ENCODE measurements at places on chromosomes 5 and 9.

DNA sequence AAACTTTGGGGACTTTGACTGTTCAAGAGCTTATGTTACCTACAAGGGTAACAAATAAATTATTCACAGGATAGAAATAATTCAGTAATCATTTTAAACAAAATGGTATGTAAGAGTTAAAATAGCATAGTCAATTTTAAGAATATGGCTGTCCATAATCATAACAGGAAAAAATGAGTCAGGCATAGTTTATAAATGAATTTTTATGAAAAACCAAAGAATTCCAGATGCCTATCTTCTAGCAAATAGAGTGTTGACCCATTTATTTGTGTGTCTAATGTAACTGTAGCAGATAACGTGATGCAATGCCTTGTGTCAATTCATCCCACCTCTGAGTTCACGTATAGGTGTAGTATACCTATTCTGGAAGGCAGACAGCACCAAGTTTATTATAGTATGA, 169.7 kb upstream of the CDH9 start:
- DNase-seq = no peak

DNA sequence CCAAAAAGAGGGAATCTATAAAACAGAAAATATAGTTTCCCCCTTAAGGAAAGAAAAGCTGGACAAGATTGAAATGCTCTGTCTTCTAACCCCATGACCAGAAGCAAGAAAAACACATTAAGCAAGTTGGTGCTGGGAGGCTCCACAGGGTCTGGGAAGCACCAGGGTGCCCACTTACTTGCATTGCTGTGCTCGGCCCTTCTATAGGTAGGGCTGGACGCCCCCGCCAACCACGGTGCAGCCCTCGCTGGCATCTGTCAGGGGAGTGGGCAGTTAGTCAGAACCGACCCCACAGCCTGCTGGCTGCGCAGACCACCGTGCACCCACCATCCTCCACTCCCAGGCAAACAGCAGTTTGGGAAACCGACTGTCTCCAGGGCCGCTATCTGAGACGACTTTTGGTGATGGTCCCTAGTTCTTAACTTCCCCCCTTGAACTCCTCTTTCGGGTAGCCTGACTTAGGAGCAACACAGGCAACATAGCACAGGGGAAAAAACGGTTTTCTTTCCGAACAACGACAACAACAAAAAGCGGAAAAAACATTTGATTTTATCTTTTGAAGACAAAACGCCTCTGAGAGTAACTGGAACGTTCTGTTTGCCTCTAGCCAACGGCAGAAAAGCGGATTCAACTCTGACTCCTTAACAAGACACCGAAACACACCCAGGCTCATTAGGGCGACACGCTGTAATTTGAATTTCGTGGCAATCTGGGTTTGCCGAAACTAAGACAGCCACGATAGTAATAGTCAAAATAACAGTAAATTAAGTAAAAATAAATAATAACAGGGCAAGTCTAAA, 3.9 kb downstream of the IRX2 start:
- DNase-seq = no peak

DNA sequence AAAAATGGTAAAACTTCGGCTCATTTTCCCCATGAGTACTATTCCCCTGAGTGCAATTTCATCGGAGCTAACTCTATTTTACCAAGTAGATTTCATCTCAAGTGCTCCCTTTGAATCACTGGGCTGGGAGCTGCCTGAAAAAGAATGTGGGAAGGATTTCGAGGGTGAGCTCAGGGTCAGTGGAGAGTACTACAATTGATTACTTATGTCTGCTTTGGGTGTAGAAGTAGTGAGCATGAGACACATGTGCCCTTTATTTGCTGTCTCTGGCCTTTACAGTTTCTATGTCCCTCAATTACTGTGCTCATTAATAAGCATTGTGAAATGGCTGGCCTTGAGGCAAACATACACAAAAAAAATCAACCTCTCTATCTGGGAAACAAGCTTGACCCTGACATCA, 172.7 kb upstream of the RFX3 start:
- DNase-seq = no peak

DNA sequence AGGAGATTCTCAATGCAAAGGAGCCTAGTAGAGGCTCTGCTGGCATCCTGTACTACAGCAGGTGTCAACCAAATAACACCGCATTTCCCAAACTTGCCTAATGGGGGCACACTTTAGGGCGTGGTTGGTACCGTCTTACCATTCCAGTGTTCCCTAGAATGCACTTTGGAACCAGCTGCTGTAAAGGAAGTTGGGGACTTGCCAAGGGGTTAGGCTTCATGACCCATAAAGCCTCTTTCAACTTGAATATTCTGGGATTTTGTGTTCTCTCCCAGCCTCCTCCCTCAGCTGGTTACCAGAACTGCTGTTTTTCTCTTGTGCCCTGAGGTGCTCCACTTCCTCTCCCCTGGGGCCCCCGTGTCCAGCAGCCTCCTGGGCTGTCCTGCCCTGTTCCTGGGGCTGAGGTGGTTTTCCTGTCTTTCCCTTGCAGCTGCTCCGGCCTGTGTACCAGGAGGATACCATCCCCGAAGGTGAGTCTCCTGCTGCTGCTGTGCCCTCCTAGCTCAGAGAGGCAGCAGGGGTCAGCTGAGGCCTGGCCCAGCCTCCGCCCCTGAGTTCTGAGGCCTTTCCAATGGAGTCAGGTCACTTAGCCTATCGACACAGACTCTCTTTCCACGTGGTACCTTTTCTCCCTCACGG, 44.7 kb downstream of the RGS3 start:
- DNase-seq = no peak

DNA sequence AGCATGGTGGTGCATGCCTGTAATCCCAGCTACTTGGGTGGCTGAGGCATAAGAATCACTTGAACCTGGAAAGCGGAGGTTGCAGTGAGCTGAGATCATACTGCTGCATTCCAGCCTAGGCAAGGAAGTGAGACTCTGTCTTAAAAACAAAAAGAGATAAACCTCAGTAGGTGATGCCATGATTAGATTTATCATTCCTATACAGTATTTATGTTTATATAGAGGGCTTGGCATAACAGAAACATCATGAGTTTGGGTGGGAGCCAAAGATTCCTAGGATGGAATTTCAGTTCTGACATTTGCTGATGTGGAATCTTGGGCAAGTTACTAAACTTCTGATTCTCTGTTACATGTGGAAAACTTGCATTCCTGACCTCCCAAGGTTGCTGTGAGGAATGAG, 22.3 kb downstream of the RFK start:
- DNase-seq = no peak

GRCh38 chr5:77957-78804, 13.8 kb upstream of the PLEKHG4B start:
- no peak for DNase-seq

- DNase-seq = no peak
These were observed 96.9 kb upstream of the FSTL4 start for GRCh38 chr5:133709209-133709725.

- no peak for DNase-seq
These were observed 56.1 kb upstream of the IFNK start for GRCh38 chr9:27468000-27468399.

DNA sequence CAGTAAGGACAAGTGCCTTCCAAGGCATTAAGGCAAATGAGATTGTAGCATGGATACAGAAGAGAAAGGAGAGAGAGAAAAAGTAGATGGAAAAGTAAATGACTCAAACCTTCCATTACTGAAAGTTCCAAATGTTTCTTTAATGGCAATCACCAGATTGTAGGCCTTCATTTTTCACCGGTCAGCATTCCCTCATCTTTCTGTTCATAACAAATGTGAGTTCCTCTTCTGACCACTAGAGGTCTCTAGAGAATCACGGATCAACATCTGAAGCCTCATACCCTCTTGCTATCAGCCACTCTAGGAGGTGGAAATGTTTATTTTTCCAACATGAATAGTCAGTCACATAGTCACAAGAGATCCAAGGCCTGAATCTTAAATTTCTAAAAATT, 73.6 kb upstream of the RPS23 start:
- DNase-seq = no peak

GRCh38 chr5:5497152-5497788, 74.8 kb downstream of the ICE1 start:
- no peak for DNase-seq

GRCh38 chr5:66854416-66854815, 258.2 kb downstream of the MAST4 start:
- no peak for DNase-seq

- DNase-seq = no peak
These were observed 3.0 kb downstream of the PCDH1 start for GRCh38 chr5:141875022-141875740.

GRCh38 chr5:138843316-138844124, 31.6 kb downstream of the LRRTM2 start:
- no peak for DNase-seq

GRCh38 chr9:96217294-96217707, 84.7 kb downstream of the HSD17B3 start:
- no peak for DNase-seq

- no peak for DNase-seq
These were observed 159.8 kb downstream of the SLF1 start for GRCh38 chr5:94778299-94778698.

GRCh38 chr5:67432606-67433005, 236.0 kb upstream of the CD180 start:
- no peak for DNase-seq

- no peak for DNase-seq
These were observed 59.8 kb upstream of the OTULINL start for GRCh38 chr5:14521748-14522147.

- no peak for DNase-seq
These were observed 35.1 kb downstream of the BASP1 start for GRCh38 chr5:17252543-17252942.

- no peak for DNase-seq
These were observed 188.3 kb downstream of the GABBR2 start for GRCh38 chr9:98520221-98520960.

- no peak for DNase-seq
These were observed at the start of gene ARSI for GRCh38 chr5:150302301-150303069. ARSI (minus strand) TSS chr5:150302905; CDS start chr5:150302373, 532 bp downstream.

DNA sequence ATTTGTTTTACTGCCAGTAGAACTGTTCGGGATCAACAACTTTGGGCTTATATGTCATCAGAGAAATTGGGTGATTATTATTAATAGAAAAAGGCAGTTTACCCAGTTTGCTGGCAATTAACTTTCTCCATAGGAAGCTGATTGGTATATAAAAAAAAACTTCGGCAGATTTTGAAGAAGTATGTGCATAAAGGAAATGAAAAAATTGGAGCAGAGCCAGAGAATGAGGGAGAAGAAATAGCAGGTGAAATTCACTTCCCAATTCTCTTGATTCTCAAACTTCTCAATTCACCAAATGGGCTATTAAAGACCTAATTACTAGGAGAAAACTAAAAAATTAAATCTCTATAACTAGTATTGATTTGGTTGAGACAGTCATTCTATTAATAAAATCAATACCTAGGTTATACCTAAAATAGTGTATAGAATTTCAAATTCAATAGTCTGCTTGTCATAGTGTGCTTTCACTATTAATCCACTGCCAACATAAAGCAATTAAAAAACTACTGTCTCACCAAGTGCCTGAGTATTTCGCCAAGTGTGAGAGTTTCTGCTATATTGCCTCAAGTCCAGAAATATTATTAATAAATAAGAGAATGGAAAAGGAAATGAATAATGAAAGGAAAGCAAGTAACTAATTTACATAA, 47.5 kb downstream of the STX17 start:
- DNase-seq = no peak

- DNase-seq = no peak
These were observed 61.7 kb downstream of the HMCN2 start for GRCh38 chr9:130327070-130327780.

DNA sequence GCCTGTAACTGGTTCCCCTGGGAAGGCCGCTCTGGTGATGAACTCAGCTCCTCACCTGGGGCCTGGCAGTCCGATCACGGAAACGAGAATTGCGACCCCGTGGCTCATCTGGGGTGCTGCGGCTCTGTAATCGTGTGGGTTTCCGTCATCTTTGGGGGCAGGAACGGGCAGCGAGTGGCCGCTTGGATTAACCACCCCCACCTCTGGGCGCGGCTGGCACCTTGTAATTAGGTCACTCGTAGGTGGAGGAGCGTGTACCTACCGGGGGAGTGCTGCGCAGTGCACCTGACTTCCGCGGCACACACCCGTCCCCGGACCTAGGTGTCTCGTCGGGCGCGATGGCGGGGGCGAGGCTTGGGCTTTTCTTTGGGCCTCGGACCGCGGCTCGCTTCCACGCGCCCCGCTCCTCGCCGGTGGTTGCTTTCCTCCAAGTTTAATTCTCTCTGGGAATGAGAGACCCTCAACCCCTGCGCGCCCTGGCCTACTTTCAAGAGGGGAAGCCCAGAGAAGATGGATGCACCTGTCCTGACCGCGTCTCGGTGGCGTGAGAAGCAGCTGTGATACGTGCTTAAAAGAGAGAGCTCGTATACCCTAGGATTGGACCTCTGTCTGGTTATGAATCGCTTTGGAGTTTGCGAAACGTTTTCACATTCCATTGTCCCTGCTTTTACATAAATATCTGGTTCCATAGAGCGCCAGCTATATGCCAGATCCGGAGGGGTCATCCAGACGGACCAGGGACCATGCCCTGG, 744 bp upstream of the PPP2CA start:
- DNase-seq = peak; percentile 64

DNA sequence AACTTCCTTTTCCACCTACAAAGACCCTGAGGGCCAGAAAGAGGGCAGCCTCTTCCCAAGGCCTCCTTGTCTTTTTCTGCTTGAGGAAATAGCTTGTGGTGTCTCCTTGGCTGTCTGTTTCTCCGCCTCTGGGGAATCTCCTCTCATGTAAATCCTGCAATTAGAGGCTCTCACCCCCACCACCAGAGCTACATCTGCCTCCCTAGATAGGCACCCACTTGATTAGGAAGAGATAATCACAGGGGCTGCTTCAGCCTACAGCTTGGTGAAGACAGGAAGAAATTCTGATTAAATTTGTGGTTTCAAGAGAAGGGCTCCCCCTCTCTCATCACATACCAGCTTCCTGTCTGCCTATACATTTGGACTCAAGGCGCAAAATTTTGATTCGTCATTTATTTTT, 75.6 kb downstream of the TLR4 start:
- DNase-seq = no peak

DNA sequence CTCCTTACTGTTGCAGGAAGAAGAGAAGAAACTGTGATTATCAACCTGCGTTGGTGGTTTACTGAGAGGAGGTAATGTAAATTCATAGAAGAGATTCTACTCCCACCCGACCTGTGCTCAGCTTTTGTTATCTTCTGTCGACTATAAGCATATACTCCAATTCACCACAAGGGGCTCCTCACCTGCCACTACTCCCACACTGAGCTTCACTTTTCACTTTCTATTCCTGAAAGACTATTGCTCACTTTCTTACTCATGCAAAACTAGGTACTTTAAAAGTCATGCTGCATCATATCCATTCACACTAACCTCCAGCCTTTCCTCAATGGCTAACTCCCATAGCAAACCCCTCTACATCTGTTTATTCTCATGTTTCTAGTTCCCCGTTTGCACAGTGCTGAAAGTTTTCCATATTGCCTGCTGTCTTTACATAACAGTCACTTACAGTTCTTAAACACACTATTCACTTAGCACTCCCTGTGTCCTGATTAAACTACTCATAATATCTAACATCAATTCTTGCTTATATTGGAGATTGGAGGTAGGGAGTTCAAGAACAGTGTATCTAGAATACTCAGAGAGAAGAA, 1062.6 kb downstream of the NR2F1-AS1 start:
- no peak for DNase-seq

DNA sequence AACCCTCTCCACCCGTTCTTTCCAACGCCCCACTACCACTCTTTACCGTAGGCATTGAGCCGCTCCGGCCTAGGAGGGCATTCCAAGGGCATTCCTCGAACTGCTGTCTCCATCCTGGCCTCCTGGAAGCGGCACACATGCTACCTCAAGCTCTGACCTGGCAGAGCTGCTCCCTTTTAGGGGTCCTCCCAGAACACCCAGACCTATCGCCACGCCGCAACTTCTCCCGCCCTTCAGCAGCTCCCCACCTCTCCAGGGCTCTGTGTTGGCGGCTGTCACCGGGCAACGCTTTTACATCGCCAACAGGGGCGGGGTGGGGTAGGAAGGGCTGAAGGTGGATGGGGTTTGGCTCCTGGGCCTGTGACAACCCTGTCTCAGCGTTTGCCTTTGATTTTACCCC, 4.6 kb upstream of the MYORG start:
- DNase-seq = no peak

All from stimulated activated CD8-positive, alpha-beta memory T cell treated with anti-CD3 and anti-CD28 coated beads, Interleukin-7, amount 100 ng/mL, for 4 hours (primary cell).